ENCODE measurements at places on chromosomes 7 and 10.

DNA sequence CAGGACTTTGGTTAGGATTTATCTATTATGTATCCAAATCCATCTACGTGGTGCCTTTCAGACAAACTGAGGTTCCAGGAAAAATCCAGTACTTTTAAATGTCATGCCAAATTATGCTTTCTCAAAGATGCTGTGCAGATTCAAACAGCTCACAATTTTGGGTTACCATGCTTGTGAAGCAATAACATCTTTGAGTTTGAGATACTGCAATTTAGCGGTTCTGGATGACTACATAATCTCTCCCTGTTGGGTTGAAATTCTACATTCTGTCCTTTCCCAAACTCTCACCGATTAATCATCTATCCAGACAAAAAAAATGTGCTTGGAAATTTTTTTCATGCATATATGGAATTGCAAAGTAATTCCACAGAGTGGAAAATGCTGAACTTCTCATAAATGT, 3.5 kb downstream of the RHOBTB1 start:
- DNase-seq: no peak

- DNase-seq: no peak
These were observed 39.3 kb upstream of the PODXL start for GRCh38 chr7:131595699-131596098.

DNA sequence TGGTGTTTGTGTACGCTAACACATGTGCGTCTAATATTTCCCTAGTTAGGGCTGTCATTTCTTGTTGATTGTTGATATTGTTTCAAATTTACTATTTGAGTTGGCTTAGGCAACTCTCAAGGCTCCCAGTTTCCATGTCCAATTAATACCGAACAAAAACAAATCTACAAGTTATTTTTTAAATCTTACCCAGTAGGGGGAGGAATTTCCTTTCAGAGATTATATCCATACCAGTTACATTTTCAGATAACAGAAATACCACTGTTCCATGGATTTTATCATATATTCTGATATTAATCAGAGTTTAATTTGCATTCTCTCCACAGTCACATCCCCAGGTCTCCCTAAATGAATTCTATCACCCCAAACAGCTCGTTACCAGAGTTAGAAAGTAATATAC, 7.2 kb upstream of the AKR1B10 start:
- no peak for DNase-seq

DNA sequence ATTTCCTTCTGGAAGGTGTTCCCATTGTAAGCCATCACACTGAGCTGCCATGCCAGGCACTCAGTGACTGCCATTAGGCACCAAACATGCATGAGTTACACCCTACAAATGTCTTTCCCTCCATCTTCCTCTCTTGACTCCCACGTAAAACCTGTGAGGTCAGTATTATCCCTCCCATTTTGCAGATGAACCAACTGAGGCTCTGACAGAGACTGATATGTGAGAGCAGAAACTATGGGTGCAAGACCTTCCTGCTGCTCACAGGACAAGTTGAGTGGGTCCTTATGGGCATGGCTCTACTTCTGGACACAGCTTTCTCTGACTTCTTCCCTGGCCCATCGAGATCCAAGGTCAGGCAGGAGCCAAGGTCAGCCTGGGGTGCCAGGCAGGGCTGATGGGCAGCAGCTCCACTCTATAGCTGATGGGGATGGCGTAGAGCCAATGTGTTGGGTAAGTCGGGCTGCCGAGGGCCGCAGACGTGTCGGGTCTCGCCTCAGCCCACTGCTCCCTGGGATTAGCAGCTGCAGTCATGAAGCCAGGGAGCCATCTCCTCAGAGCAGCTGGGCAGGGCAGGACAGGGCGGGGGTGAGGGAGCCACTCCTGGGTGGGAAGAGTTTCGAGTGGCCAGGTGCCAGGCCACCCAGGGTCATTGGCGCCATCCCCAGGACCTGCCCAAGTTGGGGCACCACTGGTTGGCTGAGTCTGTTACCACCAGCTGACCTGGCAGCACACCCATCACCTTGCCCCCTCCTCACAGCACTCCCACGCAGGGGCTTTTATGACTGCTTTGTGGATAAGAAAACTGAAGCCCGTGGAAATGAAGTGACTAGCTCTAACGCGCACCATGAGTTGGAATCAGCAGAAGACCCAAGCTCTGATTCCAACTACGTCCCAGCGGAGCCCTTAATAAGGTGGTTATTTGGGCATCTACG, 117.8 kb upstream of the ZMIZ1 start:
- no peak for DNase-seq

DNA sequence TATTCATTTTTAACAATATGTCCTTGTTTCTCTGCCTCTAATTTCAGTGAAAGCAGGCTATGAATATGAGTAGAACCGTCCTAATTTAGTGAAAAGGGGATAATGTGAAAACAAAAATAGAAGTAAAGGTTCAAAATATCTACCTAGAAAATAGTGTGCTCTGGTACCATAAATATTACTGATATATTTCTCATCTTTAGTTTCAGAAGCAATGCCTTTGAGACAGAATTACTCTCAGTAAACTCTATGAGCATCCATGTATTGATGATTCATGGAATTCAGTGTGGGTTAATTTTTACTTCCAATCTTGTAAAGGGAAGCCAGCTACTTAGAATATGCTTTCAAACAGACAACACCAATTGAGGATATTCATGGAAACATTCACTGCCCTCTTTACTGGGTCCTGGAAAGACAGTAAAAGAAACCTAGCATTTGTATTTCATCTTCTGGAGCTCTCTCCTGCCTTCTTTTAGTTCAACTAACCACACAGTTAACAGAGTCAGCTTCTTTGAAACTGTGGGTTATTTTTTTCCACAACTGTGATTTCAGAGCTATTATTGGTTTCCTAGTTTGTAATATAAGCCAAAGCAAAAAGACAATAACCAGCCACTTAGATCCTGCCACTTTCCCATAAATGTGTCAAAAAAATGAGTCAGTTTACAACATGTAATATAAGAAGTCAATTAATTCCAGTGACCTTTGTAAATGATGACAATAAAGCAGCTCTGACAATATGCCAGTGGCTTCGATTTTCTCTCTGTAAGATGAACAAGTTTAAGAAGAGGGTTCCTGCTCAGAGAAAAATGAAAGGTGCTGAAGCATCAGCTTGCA, 1.7 kb downstream of the LRRN3 start:
- no peak for DNase-seq

GRCh38 chr10:21514818-21515351, 10.6 kb downstream of the SKIDA1 start:
- DNase-seq: no peak

DNA sequence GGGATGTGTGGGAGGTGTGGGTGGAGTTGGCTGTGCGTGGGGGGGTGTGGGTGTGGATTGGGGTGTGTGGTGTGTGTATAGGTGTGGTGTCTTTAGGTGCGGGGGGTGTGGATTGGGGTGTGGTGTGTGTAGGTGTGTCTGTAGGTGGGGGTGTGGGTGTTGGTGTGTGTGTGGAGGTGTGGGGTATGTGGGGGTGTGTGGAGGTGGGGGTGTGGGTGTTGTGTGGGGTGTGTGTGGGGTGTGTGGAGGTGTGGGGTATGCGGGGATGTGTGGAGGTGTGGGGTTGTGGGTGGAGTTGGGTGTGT, 33.9 kb downstream of the SPDYE17 start:
- DNase-seq: no peak

- no peak for DNase-seq
These were observed 198.1 kb upstream of the LYZL2 start for GRCh38 chr10:30827531-30828120.

DNA sequence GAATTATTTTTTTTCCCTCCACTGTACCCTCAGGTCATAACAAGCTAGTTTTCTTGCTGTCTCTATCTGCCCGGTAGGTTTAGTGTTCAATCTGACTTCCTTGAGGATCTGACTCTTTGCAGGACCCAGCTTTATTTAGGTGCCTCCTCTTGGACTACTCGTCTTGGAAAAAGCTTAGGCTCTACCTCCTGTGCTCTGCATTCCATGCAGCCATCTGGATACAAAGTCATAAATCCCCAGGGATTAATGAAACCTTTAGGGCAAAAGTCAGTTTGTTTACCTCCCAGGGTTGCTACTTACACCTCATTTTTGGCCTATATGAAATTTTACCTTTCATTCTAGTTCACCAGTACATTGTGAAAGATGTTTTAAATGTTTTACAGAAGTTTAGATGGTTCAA, 8.0 kb downstream of the STAG3 start:
- DNase-seq: no peak

DNA sequence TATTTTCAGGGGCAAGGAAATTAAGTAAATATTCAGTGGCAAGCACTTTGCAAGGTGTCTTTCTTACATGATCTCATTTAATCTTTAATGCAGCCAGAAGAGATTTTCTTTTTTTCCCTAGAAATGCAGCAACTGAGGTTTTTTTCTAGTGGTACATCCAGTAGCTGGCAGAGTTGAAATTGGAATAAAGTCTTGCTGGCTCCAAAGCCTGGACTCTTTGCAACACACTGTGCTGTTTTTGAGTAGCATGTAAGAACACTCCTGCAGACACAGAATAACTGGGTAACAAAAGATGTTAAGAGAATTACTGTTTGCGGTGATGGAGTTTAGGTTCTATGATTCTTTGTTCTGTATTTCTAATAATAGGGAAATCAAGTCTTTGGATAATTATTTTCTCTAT, 123.6 kb downstream of the PON1 start:
- DNase-seq: no peak

DNA sequence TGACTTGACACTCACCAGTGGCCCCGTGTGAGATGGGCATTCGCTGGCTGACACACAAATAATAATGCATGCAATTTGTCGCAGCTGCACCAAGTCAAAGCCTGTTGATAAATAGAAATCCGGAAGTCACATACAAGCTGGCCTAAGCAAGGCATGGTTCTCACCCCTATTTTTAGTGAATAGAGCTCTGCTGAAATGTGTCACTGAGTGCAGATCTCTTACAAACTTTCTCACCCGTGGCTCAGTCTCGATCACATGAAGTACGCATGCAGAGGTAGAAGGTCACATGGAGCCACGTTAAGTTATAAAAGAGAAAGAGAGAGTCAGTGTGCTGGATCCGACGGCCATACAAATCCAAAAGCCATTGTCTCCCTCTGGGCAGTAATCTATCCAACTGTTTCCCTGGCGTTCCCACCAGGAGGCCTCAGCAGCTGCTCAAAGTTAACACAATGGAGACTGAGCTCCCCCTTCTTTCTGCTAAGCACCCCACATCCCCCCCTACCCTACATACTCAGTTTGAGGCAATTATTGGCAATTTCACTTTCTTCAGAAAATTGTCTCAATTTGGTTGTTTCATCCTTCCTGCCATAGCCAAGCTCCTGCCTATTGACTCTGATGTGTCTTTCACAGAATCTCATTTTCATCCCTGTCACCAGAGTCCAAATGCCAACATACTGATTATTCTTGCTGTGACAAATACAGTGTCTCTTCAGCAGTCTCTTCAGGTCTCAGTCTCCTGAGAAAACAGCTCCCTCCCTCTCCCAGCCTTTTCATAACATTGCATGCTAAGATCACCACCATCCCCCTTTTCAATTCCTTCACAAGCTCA, 473.3 kb upstream of the NRP1 start:
- no peak for DNase-seq

DNA sequence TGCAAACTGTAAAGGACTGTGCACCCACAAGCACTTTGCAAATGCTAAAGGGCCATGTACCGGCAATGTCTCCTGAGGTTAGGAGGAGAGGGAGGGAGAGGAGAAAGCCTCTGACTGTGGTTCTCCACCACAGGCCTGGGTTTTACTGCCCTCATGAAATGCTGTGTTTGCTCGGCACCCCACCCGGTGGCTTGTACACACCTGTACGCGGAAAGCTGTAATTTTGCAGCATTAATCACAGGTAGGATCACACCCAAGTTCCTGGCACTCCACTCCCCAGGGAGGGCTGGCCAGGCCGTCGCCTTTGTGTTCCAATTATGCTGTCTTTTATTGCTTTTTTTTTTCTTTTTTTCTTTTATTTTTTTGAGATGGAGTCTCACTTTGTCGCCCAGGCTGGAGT, 78.5 kb upstream of the MYL10 start:
- DNase-seq: no peak

GRCh38 chr7:2520131-2520760, 672 bp downstream of the LFNG start:
- no peak for DNase-seq

DNA sequence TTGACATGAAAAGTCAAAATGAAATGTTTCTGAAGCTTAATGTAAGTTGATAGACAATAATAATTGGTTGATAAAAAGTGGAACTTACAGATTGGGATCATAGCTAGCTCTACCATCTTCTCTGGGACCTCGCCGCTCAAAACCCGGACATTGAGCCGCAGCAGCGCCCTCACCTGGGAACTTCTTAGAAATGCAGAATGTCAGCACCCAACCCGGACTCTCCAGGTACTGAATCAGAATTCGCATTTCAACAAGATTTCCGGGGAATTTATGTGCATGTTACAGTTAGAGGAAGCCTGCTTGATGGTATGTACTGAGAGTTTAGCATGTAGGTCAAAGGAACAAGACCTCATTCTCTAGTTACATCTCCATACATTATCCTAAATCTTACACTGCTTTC, 36.7 kb upstream of the ABLIM1 start:
- DNase-seq: no peak

- DNase-seq: no peak
These were observed 30.6 kb downstream of the APBB1IP start for GRCh38 chr10:26468700-26469099.

- DNase-seq: no peak
These were observed 74.7 kb upstream of the ITGB1 start for GRCh38 chr10:33032654-33033151.

DNA sequence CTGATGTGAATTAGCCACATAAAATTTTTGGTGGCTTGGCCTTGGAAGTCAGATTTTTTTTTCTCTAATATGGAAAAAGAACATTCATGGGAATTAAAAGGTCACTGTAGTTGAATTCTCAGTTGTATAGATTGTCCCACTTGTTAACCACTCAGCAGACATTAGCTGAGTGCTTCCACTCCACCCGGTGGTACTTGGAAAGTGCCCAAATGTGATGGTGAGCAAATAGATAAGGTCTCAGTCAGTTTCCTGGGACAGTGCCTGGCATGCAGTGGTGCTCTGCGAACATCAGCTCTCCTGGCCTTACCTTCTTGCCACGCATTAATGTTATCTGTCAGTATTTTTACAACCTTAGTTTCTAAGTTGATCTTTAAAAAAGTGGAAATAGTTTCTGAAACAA, 1.4 kb downstream of the ATP5F1C start:
- DNase-seq: no peak

GRCh38 chr7:18116661-18117060, 89.0 kb upstream of the PRPS1L1 start:
- DNase-seq: no peak

GRCh38 chr7:28581351-28581750, 169.0 kb downstream of the CREB5 start:
- DNase-seq: no peak

DNA sequence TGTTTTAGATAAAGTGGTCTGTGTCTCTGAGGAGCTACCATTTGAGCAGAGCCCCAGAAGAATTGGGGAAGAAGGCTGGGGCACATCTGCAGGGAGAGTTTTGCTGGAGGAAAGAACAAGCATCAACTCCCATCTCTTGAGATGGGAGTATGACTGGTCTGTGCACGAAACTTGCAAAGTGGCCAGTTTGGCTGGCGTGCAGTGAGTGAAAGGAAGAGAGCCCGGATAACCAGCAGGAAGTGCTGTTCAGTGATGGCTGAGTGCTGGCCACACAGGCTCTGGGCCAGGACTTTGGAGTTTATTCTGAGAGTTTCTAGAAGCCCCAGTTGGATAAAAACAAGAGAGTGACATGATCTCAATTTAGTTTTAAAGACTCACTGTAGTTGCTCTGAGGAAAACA, 34.4 kb upstream of the SVIL start:
- DNase-seq: no peak

All from stimulated activated CD8-positive, alpha-beta memory T cell treated with anti-CD3 and anti-CD28 coated beads, Interleukin-4, amount 100 ng/mL, for 4 hours (primary cell).